ENCODE measurements at places on chromosomes 5 and 9.

DNA sequence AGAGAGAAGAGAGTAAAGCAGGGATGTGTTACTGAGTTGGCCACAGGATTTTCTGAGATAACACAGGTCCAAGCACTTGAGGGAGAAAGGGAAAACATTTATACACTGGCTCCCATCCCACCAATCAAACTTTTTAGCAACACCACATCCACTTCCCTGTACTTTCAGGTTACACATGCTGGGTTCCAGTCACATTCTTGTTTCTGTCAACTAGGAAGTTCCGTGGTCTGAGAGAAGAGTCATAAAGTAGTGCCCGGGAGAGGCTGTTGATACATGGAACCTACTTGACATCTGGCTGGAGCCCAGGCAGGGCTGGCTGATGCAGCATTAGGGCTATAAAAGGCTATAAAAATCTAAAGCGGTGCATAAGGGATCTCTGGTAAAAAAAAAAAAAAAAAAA, 473.9 kb upstream of the COX7C start:
- no peak for DNase-seq

- DNase-seq = no peak
Measured at GRCh38 chr5:136258463-136258862, 65.5 kb upstream of the SMIM32 start.

DNA sequence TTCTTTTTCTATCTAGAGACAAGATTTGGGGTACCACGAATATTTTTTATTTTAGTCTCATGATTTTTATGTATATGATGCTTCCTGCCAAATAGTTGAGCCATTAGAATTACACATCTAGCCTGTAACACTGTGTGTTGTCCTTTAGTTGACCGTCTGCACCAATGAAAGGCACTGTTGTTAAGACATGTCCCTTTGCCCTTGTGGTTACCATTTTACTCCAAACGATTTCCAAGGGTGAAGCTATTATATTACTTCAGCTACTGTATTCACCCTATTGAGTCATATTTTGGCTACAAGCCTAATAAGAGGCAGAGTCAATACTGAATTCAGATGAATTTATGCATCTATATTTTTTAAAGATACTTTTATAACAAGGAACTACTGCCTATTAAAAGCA, 207.6 kb downstream of the CETN3 start:
- DNase-seq = no peak

DNA sequence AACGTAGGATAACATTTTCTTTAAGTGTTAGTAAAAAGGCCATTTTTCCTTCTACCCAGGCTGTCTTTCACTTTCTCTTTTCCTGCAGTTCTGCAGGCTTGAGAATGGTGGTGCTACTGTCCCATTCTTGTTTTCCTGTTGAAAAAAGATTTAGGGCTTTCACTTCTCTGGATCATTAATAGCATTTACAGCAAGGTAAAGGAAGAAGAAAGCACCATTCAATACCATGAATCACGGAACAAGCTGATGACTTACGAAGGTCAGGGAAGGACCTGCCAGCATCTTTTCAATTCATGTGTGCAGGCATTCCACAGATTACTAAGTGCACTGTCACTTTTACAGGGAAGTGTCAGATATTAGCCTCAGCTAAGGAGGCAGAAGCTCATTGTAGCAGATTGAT, 292.8 kb downstream of the YTHDC2 start:
- DNase-seq = no peak

DNA sequence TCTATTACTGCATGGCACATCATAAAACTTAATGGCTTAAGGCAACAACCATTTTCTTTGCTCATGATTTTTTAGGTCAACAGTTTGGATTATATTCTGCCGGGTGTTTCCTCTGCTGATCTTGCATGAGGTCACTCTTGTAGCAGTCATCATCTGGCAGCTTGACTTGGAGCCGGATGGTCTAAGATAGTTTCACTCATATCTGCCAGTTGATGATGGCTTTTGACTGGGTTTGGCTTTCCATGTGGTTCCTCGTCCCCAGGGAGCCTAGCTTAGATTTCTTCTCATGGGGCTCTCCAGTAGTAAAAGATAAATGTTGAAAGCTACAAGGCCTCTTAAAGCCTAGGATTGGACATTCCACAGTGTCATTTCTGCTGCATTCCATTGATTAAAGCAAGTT, 27.4 kb downstream of the LNPEP start:
- no peak for DNase-seq

- peak; percentile 40 for DNase-seq
Measured at GRCh38 chr5:143066556-143067281, 296.5 kb downstream of the ARHGAP26 start.

GRCh38 chr9:32218100-32218767, 166.2 kb upstream of the ACO1 start:
- no peak for DNase-seq
